Stimulated activated CD4-positive, alpha-beta T cell treated with anti-CD3 and anti-CD28 coated beads, Interleukin-2, amount 100 ng/mL, for 24 hours (primary cell): ENCODE measurements at places on chromosomes 4 and X.

- DNase-seq, result no peak
Measured at GRCh38 chr4:161364681-161365080, 799.1 kb downstream of the FSTL5 start.

- DNase-seq, result no peak
Measured at GRCh38 chrX:27728291-27728690, 79.5 kb upstream of the MAGEB10 start.

DNA sequence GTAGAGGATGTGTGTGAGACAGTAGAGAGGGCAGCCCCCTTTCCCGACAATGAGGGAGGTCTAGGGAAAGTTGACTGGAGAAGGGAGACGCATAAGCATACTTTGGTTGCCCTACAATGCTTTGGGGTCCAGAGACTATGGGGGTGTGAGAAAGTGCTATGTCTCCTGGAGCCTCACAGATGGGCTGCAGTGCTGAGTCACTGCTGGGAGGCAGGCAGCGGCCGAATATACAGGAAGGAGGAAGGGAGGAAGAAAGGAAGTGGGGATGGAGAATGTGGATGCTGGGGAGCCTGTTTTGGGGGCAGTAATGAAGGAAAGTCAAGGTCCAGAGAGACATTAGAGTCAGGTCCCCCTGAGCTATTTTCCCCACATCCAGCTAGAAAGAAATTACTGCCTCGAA, 12.7 kb downstream of the DRP2 start:
- DNase-seq, result no peak

- DNase-seq, result no peak
Measured at GRCh38 chr4:184994010-184994622, 24.2 kb upstream of the HELT start.

GRCh38 chr4:38535717-38536116, 128.3 kb upstream of the KLF3 start:
- DNase-seq, result no peak

GRCh38 chr4:98700656-98701055, 42.2 kb upstream of the TSPAN5 start:
- no peak for DNase-seq

- DNase-seq, result no peak
Measured at GRCh38 chr4:5409972-5410618, 298.3 kb downstream of the EVC2 start.

- no peak for DNase-seq
Measured at GRCh38 chr4:71251261-71251660, 87.6 kb upstream of the SLC4A4 start.

- DNase-seq, result no peak
Measured at GRCh38 chr4:95572304-95572991, 23.7 kb upstream of the UNC5C start.

DNA sequence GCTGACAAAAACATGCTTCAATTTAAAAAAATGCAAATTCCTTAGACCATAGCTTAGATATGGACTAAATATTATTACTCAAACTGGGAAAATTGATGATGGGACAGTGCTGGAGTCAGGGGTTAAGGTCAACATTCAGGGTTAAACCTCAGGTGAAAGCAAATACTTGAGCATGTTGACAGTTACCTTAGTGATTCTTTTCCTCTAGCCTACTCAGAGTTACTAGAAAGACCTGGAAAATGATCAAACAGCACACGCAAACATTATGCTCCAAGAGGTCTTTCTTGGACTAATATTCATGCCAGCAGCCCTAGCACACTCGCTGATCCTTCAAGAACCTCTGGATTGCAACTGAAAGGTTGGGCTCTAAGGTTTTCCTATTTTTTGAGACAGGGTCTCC, 10.8 kb downstream of the IGFBP7 start:
- no peak for DNase-seq

- no peak for DNase-seq
Measured at GRCh38 chrX:109697855-109698254, 35.2 kb downstream of the ACSL4 start.

DNA sequence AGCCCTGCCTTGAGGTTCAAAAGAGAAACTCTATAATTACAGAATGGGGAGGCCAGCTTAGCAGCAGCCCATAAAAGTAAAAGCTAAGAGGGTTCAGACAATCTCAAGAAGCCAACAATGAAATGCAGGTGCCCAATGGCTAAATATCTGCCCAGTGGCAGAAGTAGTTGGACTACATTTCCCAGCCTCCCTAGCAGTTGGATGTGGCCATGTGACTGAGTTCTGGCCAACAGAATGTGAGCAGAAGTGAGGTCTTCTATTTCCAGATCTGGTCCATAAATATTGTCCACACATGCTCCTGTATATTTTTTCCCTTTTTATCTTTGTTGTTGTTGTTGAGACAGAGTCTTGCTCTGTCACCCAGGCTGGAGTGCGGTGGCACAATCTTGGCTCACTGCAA, 127.9 kb upstream of the NHS start:
- no peak for DNase-seq
